ENCODE measurements at places on chromosomes 4 and X. TPM values are rescaled to one million over a fixed set of nuclear protein-coding genes. Genes with fewer than 3 reads are reported as not detected.

DNA sequence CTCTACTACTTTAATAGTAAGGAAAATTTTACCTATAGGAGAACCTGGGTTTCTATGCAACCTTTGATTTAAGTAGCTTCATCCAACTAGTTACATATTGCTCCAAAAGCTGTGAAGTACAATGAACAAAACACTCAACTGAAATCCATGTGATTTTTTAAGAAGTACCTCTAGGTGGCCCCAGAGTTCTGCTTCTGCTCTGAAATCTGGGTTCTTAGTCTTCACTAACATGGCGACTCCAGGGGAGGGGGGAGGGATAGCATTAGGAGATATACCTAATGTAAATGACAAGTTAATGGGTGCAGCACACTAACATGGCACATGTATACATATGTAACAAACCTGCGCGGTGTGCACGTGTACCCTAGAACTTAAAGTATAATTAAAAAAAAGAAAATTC lies 73.4 kb upstream of the MAGEB2 start:
- DNase-seq: peak; percentile 73

The MAGEC2 gene
- 133 TPM for total RNA-seq

DNA sequence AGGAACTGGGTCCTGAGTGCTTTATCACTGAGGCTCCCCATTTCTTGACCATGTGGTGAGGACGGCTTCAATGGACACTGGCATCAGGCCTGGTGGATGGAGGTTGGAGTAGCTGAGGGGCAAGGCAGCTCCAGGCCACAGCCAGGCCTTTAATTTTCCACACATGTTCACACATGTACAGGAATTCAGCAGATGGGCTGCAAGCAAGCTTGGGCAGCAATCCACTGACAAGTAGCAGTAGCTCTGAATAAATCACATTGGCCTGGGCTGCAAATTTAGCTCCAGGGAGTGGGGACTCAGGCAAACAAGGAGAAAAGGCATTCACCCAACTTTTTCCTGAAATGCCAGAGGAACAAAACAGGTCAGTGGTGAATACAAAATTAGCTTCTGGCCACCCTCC lies 107.8 kb upstream of the SCML1 start:
- no peak for DNase-seq

The SHOX gene
- total RNA-seq: not detected

DNA sequence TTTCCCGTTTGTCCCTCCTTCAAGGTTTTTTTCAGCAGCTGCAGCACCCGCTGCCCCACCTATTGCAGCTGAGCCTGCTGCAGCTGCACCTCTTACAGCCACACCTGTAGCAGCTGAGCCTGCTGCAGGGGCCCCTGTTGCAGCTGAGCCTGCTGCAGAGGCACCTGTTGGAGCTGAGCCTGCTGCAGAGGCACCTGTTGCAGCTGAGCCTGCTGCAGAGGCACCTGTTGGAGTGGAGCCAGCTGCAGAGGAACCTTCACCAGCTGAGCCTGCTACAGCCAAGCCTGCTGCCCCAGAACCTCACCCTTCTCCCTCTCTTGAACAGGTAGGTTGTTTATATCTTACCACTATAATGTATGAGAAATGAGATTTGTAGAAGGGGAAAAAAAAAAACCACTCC lies 4.5 kb downstream of the PRR27 start:
- no peak for DNase-seq

GRCh38 chr4:176751061-176751460 lies 41.7 kb downstream of the VEGFC start:
- no peak for DNase-seq

- DNase-seq: no peak
These were observed 79.4 kb downstream of the JADE3 start for GRCh38 chrX:46991664-46992063.

DNA sequence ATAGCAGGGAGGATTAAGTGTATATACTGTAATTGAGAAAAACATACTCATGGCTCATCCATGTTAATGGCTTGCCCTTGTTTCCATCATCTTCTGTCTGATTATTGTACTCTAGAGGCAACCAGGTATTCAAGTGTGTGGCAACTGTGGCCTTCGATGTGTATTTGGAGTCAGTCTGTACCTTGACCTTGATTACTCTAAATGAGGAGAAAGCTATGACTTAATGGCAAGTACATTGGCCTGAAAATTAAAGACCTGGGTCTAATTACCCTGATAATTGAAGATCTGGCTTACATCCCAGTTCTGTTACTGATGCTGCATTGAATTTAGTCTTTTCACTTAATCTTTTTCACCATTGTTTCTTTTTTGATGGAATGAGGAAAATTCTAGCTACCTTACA lies 409.2 kb downstream of the CCSER1 start:
- no peak for DNase-seq

The PAGE5 gene
- 18.9 TPM for total RNA-seq

The GBA3 gene
- total RNA-seq: 0.43 TPM

GRCh38 chrX:15761564-15762191 lies 23.6 kb downstream of the CA5B start:
- peak; percentile 59 for DNase-seq

- DNase-seq: peak; percentile 55
These were observed 317.9 kb downstream of the OPHN1 start for GRCh38 chrX:68115371-68115770.
